ENCODE measurements at places on chromosomes 7 and 10.

DNA sequence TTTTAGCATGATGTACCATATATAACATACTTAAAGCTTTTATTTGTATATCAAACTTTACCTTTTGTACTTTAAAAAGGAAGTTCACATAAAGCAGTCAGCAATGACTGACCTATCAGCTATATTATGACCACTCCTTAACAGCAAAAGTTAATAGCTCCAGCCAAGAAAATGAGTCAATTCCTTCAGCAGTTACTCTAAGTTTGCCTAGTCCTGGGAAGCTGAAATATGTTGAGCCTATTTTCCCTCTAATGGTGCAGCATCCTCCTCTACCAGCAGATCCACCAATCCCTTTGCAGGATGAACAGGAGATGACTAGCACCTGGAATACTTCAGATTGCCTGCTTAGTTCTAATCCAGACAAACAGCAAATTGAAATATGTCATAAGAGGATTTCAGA lies 64.2 kb downstream of the CUL2 start:
- DNase-seq, result no peak

- DNase-seq, result no peak
These were observed 3.3 kb downstream of the GDF2 start for GRCh38 chr10:47325303-47326291.

DNA sequence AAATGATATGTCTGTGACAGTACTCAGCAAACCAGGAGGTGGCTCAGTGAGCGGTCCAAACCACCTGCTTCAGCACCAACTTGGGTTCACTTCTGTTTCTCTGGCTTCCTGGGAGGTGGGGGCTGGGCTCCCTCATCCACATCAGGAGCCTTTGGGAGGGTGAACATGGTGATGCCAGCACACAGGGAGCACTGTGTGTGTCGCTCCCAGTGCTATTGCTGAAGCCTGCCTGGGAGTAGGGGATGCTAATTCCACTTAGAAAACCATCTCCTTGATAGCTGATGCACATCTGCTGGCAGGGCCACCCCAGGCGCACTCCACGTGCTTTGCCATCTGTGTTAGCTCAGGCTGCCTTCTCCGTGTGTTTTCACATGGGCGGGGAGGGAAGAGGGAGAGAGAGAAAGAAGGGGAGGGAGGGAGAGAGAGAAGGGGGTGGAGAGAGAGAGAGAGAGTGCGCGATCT lies 58.0 kb downstream of the RAMP3 start:
- DNase-seq, result no peak

- DNase-seq, result no peak
These were observed 141.1 kb downstream of the DIP2C start for GRCh38 chr10:548238-548901.

DNA sequence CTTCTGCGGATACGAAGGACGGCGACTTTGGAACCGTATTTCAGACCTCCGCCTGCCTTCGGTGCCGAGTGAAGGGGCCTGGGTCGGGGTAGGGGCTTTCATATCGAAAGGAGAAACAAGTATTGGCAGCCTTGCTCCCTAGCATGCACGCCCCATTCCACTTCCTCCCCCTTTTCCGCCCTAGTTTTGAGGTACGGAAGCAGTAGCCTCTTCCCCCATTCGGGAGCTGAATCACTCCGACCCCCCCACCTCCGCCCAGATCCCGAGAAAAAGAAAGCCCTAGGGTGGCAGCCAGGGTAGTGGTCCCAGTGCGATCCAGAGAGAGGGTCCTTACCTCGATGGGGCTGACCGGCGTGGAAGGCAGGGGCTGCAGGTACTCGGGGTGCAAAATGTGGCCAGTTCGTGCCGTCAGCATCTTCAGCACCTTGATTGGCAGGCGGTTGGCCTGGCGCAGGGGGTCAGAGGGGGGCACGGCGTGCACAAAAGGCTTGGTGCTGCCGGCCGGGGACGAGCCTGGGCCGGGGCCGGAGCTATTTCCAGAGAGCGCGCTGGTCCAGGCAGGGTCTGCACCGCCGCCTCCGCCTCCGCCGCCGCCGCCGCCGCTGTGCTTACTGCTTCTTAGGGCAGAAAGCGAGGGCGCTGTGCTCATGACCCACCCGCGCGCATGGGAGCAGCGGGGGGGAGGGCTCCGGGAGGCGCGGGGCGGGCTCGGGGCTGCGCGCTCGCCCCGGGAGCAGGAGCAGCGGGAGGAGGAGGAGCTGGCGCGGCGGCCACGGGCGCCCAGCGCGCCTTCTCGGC lies 594 bp downstream of the ZNF503 start:
- DNase-seq, result no peak

GRCh38 chr7:67962863-67963262 lies 966.2 kb downstream of the TYW1 start:
- no peak for DNase-seq

GRCh38 chr7:15845868-15846267 lies 159.4 kb upstream of the MEOX2 start:
- DNase-seq, result no peak

GRCh38 chr7:143258831-143259230 lies 4.4 kb upstream of the GSTK1 start:
- DNase-seq, result no peak

DNA sequence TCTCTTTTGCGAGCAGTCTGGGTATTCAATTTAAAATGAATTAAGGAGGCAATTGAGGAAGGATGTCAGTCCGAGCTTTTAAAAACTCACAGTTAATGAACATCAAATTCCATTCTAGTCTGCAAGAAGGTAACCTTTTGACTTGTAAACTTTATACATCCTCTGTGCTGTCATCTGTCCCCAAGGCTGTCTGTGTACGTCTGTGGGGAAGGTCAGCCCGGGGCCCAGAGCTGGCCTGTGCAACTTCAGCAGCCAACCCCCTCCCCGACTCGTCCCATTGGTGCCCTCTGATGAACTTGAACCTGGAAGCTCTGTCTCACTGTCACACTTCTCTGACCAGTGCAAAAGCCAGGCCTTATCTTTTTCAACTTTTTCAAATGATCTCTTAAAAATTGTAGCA lies 80.3 kb downstream of the CCDC3 start:
- no peak for DNase-seq

GRCh38 chr10:80186364-80187012 lies 18.8 kb downstream of the ANXA11 start:
- no peak for DNase-seq

DNA sequence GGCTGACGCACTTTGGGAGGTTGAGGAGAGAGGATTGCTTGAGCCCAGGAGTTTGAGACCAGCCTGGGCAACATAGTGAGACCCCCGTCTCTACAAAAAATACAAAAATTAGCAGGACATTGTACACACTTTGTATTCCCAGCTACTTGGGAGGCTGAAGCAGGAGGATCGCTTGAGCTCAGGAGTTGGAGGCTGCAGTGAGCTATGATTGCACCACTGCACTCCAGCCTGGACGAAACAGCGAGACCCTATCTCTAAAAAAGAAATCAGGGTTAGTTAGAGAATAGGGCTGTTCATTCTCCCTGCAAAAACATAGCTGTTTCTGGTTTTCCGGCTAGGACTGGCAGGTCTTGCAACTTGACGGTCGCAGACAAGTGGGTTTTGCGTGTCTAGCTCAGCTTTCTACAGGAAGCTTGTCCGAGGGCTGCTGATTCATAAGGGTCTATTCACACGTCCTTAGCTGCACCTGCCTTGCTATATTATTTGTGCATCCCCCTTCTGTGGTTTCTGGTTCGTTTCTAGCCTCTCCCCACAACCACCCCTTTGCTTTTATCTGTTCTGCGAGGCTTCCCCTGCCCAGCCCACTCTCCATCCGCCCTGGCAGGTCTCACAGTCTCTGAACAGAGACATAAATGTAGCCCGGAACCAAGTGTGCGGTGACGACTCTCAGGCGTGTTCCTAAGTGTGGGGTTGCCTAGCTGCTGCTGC lies 10.7 kb downstream of the AMZ1 start:
- DNase-seq, result peak; percentile 76

DNA sequence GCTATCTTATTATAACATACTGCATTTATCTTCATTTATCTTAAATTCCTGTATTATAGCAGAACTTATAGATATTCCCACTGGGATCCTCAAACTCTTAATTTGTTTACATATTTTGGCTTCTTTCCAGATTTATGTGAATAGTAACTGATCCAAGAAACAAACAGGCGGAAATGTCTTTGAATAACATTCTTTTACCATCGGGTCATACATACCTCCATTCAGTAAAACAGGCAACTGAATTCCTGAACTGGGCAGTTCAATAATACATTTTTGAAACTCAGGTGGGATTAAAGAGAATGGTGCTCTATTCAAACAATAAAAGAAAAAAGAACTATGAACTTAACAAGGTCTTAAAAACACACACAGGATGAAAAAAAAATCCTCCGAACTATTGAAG lies 337.4 kb downstream of the CRPPA start:
- no peak for DNase-seq

GRCh38 chr10:22561909-22562308 lies 152.5 kb downstream of the PIP4K2A start:
- no peak for DNase-seq

- DNase-seq, result no peak
These were observed 29.5 kb upstream of the ZC3HAV1L start for GRCh38 chr7:139065323-139065722.

DNA sequence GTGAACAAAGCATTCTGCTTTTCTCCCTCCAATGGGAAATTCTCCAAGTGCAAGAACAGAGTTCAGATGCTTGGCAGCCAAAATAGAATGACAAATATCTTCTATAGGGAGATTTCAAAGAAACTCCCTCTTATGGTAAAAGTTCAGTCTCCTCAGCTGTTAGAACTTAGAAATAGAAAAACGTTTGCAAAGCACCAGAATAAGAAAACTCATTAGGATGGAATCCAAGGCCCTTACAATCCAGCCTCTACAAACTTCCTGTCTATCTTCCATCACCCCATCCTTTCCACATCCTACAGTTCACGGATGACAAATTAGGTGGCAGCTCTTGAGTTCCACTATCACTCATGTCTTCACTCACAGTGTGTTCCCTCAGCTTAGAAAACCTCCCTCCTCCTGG lies 25.7 kb downstream of the FAM13C start:
- no peak for DNase-seq

- DNase-seq, result no peak
These were observed 77.3 kb upstream of the SVIL start for GRCh38 chr10:29712108-29712507.

GRCh38 chr7:277228-277627 lies 12.7 kb upstream of the FOXL3 start:
- no peak for DNase-seq

GRCh38 chr10:60167050-60167449 lies 222.6 kb downstream of the ANK3 start:
- no peak for DNase-seq

DNA sequence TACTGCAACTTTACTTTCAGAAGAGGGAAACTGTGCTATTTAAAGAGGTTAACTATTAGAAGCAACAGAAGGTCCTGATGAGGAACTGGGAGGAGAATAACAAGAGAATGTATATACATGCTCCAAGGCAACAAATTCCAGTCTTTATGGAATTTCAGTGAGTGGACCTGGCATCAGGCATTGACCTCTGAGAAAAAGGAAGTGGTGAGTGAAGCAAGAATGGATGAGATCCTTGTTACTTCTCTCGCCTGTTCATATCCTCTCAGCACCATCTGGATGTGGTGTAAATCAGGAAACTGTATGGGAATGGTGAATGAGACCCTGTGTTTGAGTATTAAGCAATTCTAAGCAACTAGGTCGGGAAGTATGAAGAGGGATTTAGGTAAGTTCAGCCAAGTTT lies 30.3 kb upstream of the KBTBD2 start:
- DNase-seq, result no peak

DNA sequence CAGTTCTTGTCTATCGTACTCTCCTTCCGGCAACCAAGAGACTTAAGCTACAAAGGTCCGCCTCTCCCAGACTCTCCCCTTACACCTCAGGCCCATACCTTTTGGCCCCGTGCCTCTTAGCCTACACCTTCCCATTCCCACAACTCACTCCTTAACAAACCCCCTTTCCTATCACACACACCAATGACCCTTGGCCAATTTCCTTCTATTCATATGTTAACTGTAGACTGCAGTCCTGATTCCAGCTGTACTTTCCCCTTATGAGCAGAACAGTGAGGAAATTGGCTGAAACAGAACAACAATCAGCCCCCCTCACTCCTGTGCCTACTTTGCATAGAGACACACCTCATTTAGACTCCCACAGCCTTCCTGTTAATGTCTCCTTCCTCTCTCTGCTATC lies 1.4 kb upstream of the TMEM139 start:
- DNase-seq, result no peak

DNA sequence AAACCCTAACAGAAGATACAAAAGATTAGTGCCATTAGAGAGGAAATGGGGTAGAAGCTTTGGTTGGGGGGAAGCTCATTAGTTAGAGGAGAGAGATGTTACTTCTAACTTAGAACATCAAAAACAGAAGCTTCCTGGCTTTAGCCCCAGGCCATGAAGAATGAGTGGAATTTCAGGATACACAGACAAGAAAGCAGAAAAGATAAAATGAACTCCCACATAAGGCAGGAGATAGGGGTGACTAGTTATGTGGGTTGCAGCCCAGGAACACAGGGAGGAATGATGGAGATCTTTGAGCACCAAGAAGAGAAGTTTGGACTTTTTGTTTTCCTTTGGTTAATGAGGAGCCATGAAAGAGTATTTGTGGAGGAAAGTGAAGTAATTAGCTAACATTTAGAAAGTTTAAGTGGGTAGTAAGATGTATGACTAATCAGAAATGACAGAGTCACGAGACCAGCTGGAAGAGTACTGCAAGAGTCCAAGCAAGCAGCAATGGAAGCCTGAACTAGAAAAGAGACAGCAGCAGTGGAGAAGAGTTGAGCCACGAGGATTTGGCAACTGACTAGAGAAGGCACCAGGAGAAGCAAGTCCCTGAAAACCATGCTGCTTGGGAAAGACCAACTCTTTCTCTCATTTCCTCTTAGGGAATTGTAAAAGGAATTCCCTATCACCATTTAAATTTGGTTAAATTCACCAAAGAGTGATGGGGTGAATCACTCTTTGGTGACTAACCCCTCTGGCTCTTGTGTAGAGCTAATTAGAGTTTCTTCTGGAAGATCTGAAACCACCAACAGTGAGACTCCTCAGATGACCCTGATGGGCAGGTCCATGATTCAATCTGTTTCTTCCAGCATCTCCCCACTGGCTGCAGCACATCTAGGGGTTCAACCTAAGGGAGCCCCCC lies 131.9 kb downstream of the KCNMA1 start:
- no peak for DNase-seq

DNA sequence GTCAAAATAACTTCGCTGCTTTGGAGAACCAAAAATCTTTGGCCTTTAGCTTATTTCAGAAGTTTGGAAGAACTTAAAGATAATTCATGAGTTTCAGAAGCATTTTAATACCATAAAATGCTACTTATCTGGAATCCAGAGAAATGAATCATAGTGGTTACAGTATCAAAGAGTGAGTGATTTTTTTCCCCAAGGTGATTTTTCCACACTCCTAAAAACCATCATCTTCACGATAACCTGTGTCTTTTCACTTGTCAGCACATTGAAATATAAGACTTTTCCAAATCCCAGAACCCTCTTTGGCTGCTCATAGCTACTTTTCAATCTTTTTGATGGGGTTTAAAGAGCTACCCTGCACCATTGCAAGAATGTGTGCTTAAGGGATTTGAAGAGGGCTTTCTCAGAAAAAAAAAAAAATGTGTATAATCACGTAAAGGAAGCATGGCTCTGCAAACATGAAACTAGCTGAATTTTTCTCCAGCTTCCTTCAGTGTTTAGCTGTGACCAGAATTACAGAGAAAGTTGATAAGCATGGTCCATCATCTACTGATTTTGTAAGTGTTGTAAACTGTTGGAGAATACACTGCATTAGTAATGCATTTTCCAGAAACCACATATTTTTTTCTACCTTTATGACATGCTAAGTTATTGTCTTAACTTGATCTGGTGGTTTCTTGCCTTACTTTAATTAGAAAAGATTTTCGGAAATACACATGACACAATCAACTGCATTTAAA lies 134.9 kb downstream of the BICC1 start:
- DNase-seq, result no peak

All from activated naive CD4-positive, alpha-beta T cell treated with anti-CD3 and anti-CD28 coated beads, Interleukin-2, amount 50 U/mL, for 72 hours (primary cell).